ENCODE measurements at places on chromosomes 16 and 17.

DNA sequence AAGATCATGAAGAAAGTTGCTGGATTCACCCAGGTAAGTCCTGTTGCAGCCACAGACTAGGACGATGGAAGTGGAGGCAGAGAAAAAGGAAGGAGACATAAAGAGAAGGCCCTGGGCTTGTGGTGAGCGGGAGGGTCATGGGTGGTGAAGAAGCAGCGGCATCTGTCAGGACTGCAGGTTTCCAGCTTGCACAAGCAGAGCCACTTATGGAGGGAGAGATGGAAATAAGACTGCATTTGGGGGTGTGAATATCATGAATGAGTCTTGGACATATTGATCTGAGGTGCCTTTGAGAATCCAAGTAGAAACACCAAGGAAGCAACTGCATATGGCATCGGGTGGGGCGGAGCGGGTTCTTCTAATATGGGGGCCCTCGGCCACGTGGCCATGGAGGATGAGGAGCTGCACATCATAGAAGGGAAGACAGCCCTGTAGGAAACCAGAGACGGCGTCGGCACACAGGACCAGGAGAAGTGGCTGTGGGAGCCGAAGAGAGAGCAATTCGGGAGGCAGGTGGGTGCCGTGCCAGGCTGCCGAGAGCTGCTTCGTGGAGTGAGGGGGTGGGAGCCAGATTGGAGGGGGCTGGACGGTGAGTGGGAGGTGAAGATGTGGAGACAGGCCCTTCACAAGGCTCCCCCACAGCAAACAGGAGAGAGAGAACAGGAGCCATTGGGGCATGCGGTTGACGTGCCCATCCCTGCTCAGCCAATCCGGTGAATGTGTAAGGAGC lies 243.5 kb downstream of the GSG1L start:
- no peak for DNase-seq

GRCh38 chr16:19771796-19772195 lies 53.7 kb downstream of the IQCK start:
- DNase-seq: no peak

- DNase-seq: no peak
These were observed 77.8 kb downstream of the RTN4RL1 start for GRCh38 chr17:1947229-1947742.

- no peak for DNase-seq
These were observed 255.5 kb downstream of the PRKCA start for GRCh38 chr17:66557886-66558285.

- DNase-seq: no peak
These were observed 13.9 kb downstream of the USP7 start for GRCh38 chr16:8949536-8950418.

- DNase-seq: no peak
These were observed 26.2 kb downstream of the CHD9 start for GRCh38 chr16:53081032-53081424.

DNA sequence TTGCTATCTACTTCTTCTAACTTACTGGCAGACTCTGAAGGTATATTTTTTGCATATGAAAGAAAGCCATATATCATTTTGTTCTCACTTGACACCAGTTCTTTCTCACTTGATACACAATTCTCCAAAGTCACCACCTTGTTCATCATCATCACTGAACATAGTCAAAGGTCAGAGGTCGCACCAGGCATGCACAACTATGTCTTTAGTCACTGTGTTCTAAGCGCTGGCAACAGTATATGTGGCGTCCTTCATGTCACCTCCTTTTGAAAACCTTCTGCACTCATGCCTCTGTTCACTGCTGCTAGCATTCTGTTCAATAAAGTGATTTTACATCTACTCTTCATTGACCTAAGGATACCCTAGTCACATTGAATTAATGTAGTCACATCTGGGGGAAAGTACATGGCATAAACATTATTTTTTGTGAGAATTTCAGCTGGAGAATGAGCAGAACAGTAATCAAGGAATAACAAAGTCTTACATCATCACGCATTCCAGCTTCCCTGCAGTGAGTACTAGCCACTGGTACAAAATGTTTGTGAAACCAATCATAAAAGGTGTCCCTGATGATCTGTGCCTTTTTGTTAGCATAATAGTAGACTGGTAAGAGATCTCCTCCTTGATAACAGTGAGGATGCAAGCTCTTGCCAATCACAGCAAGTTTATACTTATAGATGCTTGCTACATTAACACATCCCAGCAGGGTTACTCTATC lies 20.5 kb upstream of the TBX4 start:
- DNase-seq: no peak

DNA sequence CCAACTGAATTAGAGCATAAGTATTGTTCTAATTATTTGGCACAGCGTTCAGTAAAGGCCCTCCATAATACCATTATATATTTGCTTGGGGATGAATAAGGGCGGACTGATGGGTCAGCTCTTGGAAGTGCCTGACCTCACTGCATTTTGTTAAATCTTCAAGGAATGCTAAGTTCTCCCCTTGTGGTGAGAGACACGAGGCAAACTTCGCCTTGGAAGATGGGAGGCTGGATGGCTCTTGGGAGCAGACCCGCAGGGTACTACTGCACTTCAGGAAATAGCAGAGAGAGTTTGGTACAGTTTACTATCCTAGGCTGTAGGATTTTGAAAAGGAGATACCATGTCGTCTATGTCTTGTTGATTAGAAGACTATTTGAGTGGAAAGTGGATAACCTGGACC lies 87.0 kb upstream of the RPRML start:
- DNase-seq: no peak

DNA sequence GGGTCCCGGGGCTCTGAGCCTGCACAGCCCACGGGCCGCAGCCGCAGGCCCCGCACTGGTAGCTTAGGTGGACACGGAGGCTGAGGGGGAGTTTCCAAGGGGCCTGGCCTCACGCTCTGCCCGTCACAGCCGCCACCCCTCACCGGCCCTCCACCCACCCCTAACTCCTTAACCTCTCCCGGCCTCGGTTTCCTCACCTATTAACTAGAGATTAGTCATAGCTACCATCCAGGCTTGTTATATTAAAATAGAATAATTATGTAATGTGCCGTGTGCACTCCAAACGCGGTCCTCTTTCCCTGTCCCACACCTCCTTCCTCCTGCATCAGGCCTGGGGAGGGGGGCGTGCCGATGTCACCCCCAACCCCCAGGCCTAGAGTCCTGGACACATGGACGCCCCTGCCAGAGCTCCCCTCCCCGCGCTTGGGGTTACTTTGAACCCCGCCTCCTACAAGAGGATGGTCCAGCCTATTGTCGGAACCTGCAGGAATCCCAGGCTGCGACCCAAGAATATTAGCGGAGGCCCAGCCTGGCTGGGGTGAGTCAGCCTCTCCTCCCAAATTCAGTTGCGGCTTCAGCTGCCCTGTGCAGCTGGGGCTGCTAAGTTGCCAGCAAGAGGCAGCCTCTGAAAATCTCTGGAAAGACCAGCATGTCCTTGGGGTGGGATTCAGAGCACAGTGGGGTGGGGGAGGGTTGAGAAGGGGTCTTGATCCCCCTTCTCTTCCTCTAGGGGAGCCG lies 17.3 kb downstream of the SOCS3 start:
- DNase-seq: no peak

DNA sequence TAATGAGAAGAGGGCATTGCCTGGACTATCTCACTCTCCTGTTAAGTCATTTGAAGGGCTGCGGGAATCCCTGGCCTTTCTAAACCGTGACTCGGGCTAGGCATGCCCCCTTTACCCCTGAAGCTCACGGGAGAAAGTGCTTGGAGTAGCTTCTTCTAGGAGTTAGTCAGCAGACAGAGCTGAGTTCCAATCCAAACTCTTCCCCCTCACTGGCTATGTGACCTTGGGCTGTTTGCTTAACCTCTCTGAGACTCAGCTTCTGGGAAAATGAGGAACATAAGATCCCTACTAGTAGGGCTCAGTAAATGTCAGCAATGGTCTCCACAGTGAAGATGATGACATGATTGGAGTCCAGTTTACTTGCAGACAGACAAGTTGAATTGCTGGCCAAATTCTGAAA lies 5.7 kb upstream of the B9D1 start:
- DNase-seq: no peak

DNA sequence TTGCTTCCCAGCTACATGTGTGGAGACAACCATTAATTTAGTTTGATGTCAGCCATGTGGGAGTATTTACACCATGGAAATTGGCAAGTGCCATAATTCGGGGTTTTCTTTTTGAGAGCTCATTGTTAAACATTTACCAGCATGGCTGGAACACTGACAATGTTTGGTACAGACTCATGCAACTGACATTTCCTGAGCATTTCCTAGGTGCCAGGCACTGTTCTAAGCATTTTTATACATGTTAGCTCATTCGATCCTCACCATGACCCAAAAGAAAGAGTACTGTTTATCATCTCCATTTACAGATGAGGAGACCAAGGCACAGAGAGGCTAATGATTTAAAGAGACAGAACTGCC lies 86.9 kb downstream of the FOXL1 start:
- no peak for DNase-seq

DNA sequence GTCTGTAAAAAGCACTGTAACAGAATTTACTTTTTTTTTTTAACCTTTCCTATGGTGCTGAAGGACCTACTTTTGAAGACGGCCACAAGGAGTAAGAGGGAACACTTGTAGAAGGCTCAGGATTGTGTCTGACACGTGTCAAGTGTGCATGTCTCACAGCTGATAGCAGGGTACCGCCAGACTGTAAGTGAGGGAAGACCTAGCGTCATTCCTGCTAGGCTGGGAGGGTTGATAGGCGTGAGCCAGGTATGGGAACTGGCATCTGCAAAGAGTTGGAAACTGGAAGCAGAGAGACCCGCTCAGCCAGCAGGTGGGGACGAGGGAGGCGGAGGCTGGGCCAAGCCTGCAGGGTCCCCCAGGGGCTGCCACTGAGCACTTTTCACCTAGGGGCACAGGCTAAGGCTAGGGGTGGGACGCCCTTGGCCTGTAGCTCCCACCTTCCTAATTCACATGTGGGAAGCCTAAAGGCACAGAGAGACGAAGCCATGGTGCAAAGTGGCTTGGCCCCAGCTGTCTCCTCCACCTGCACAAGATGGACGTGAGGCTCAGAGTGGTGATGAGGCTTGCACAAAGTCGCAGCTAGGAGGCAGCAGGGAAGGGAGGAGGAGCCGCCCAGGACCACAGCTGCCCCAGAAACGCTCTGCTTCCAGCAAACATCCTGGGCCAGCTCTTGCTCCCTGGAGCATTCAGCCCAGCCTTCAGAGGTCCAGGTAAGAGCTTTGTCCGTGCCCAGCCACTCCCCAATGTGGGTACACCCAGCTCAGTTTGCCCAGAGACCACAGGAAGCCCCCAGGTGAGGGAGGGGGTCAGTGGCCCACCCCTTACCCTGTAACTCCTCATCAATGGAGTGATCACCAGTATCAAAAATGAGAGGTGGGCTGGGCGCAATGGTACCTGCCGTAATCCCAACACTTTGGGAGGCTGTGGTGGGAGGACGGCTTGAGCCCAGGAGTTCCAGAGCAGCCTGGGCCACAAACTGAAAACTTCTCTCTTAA lies 18.9 kb downstream of the VASN start:
- no peak for DNase-seq

- DNase-seq: no peak
These were observed 17.3 kb downstream of the COTL1 start for GRCh38 chr16:84600343-84601229.

DNA sequence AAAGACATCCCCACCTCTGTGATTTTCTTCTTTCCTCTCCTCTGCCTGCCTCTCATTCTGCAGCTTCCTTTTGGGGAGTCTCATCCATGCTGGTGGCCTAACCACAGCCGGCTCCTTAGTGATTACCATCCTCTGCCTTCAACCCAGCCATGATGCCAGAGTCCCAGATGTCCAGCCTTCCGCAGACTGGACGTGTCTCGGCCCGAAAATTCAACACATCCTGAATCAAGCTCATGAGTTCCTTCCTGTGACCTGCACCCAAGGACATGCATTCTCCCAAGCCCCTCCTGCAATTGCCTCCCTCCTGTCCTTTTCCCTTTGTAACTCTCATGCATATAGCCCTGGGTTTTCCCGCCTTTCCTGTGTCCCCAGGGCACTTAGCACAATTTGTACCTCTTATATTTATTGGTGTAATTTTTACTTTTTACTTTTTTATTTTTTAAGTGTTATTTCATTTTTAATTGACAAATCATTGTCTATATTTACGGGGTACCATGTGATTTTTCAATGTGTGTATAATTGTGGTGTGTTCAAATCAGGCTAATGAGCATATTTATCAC lies 1.2 kb upstream of the SLC13A5 start:
- DNase-seq: no peak

DNA sequence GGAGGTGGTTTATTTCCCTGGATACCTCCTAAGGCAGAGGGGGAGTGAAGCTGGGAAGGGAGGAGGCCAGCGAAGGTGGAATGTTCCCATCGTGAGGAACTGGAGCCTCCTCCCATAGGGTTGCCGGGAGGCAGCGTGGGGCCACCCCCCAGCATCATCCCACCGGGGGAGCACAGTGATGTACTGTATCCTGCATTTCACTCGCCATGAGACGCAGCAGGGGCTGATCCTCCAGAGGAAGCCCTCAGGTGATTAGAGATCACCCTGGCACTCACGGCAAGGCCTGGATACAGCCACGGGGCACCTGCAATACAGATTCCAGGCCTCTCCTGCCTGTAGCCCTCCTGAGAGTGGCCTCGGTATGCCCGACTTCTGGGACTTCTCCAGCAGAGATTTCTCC lies 25.5 kb upstream of the BEAN1 start:
- DNase-seq: no peak

GRCh38 chr17:62648251-62648955 lies 20.9 kb downstream of the MRC2 start:
- no peak for DNase-seq

DNA sequence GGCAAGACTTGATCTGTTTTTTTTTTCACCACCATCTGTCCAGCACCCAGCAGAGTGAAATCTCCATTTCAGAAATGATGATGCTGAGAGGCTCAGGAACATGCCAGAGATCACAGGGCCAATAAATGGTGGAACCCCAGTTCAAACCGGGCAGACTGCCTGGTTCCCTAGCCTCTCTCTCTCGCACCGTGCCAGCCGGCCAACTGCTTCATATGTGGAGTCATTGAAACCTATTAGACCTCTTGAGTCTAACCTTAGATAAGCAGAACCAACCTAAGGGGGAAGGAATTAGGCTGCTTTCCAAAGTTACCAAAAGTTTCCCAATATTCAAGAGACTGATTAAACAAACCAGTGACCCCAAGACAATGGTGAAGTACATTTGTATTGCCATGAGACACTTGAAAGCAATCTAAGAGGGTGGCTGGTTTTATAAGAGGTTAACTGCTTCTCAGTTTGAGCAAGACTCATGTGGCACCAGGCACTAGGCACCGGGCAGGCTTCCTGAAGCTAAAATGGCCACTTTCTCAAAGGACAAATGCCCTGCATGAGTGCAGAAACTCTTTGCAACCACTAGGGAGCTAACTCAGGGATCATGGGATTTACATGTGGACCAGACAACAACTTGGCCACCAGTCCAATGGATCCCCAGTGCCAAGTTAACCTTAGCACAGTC lies 18.4 kb downstream of the TOX3 start:
- DNase-seq: no peak

DNA sequence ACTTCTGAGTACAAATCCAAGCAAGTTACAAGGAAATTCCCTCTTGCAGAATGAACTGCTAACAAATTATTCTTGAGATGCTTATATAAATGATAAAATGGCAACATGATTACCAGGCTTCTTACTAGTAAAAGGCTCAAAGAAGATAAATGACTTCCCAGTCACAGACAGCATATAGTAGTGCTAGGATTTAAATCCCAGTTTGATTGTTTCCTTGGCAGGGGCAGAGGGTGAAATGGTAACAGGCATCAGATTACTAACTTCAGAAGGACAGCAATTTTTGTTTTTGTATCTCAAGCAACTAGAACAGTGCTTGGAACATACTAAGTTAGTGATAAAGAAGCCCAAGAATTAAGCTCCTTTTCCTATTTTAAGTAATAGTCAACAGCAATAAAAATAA lies 102.8 kb downstream of the SSH2 start:
- no peak for DNase-seq

GRCh38 chr16:56985288-56985961 lies 3.9 kb upstream of the NLRC5 start:
- DNase-seq: peak; percentile 60

All from CD4-positive, alpha-beta T cell treated with Interleukin-17A for 4 hours (primary cell).